ENCODE measurements at places on chromosomes 4 and X.

DNA sequence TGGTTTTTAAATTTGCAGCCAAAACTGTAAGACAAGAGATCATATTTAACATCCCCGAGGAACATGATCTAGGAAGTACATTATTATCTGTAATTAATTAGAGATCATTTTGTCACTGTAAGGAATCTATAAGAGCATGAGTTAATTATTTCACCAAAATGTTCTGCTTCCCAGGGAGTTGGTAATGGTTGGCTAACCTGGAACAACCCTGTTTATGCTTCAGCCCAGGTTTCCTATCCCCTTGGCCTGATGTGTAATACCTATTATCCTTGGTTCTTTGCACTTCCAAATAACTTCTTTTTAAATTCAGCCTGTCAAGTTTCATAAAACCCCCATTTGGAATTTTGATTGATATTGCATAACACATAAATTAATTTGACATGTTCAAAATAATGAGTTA, 6.4 kb upstream of the MTNR1A start:
- no peak for DNase-seq

DNA sequence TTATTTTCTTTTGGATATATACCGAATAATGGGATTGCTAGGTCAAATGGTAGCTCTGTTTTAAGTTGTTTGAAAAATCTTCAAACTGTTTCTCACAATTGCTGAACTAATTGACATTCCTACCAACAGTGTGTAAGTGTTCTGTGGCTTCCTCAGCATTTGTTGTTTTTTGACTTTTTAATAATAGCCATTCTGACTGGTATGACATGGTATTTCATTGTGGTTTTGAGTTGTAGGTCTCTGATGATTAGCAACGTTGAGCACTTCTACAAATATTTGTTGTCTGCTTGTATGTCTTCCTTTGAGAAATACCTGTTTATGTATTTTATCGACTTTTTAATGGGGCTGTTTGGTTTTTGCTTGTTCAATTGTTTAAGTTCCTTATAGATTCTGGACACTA, 680.1 kb upstream of the GRIA3 start:
- DNase-seq = no peak

- DNase-seq = no peak
Observed at GRCh38 chrX:24963823-24964222, 51.9 kb downstream of the ARX start.

- no peak for DNase-seq
Observed at GRCh38 chr4:44616621-44617020, 34.8 kb downstream of the YIPF7 start.

GRCh38 chr4:25913851-25914669, at the start of gene SMIM20:
TSS of gene SMIM20 (plus strand) at chr4:25914220. CDS start at chr4:25914314, 94 bp downstream.
- peak; percentile 85 for DNase-seq

DNA sequence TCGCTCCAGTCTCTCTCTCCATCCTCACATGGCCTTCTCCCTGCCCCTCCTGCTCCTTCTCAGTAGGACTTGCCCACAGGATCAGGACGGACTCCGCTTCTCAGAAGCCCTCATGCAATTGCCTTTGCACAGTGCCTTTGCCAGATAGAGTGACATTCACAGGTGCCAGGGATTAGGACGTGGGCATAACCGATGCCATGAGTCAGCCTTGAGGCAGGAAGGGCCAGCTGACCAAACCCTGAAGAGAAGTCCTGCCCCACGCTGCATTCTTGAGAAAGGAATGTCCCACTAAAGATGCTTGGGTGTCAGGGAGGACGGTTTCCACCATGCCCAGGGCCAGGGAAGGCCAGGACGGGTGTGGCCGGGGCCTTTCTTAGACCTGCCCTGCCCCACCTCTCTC, 6.6 kb upstream of the GRPEL1 start:
- no peak for DNase-seq

DNA sequence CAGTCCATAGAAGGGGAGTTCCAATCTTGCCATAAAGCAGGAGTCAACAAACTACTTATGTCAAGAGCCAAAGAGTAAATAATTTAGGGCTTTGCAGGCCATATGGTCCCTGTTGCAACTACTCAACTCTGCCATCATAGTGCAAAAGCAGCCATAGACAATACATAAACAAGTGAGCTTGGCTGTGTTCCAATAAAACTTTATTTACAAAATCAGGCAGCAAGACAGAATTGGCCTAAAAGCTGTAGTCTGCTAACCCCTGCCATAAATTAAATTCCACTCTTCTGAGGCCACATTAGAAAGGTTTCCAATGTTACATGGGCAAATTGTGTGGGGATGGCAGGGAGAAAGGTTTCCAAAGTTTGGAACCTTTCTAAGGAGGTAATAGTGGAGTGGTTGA, 14.7 kb downstream of the TRMT2B start:
- no peak for DNase-seq

DNA sequence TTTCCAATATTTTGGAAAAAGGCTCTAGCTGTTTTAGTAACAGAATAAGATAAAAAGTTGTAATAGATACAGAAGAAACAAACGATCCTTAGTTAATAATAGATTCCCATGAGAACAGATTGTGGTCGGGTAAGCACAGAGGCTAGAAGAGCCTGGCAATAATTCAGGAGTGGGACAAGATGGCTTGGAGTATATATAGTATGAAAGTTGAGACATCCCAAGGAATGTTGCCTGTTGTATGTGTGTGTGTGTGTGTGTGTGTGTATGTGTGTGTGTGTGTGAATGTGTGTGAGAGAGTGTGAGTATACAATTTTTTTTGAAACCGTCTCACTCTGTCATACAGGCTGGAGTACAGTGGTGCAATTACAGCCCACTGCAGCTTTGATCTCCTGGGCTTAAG, 150.7 kb downstream of the PDGFC start:
- no peak for DNase-seq

DNA sequence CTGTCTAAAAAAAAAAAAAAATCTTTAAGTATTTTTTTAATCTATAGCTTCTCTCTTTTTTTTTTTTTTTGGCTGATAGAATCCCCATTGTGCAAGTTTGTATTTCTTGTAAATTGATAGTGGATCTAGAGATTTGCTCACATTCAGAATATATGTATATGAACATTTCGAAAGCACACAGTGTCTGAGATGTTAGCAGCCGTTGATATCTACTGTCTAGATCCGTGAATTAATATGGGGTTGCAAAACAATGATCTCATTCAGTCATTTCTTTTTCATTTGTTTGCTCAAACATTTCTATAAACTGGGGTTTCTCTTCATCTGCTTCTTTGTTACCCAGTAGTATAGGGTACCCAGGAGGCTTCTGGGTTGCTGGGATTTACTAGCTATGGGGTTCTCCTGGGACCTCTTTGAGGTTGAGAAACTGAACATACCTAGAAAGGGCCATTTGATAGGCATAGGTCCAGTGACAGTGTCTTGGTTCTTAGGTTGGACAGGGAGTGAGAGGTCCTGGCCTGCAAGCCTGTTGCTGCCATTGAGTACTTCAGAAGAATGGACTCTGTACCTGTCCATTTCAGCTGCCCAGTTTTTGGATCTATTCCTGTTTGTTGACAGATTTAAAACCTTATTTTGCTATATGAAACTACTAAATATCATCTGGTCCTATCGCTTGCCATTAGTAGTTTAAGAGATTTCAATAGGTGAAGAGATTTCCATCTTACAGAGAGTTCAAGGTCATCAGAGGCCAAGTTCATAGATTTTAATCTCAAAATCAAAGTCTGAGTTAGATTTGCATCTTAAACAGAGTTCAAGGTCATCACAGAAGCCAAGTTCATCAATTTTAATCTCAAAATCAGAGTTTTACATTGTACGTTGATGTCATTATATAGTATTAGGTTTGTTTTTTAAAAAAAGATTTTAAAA, 50.8 kb downstream of the WWC2 start:
- no peak for DNase-seq

DNA sequence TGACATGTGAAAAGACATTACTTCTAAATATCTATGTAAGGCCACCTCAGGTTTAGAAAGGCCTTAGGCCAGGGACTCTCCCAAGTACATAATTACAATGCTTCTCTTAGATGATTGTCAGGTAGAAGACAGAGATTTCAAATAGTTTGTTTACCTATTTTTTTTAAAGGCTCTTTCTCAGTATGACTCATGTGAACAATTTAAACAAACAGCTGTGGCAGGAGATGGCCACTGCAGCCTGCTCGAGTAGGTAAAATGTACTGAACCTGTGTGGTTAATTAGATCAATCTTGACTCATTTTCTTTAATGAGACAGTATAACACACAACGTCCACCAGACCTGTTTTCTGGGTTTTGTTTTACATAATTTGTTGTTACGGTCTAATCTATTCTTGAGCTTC, 50.2 kb downstream of the LEF1 start:
- peak; percentile 49 for DNase-seq

DNA sequence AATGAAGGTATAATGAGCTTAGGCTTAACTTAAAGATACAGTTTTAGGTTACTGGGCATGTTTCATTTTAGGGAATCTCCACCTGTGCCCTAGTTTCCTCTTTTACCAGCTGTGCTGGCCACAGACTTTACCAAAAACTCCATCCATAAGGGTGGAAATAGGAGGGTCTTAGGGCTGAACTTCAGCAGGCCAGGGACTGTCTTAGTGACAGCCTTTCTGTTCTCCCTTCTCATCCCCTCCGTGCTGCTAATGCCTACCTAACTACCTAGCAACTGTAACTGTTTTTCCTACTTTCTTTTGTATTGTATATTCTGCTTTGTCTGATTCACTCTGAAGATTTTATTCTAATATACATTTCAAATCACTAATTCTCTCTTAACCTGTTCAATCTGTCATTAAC, 1375.3 kb downstream of the PCDH18 start:
- no peak for DNase-seq

DNA sequence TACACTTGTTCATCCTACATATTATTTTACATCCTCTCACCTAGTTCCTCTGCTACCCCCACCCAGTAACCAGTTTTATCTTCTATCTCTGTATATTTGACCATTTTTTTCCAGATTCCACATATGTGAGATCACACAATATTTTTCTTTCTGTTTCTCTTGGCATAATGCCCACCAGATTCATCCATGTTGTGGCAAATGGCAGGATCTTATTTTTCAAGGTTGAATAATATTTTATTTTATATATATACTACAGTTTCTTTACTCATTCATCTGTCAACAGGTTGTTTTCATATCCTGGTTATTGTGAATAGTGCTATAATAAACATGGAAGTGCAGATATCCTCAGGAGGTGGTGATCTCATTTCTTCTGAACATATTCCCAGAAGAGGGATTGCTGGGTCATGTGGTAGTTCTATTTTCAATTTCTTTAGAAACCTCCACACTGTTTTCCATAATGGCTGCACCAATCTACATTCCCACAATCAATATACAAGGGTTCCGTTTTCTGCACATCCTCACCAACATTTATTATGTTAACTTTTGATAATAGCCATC, 48.2 kb downstream of the THAP9 start:
- no peak for DNase-seq

GRCh38 chr4:1582227-1582626, 101.9 kb downstream of the FAM53A start:
- no peak for DNase-seq

DNA sequence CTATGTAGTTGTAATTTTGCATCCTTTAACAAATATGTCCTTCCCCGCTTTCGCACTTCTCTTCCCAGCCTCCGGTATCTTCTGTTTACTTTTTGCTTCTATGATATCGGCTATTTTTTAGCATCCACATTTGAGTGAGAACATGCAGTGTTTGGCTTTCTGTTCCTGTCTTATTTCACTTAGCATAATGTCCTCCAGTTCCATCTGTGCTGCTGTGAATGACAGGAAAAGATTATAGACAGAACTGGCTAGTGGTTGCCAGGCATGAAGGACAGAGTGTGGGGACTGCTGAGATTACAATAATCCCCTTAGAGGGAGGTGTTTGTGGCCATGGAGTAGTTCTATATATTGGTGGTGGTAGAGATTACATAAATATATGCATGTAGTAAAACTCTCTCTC, 588.6 kb downstream of the NLGN4X start:
- DNase-seq = no peak

- DNase-seq = no peak
Observed at GRCh38 chr4:3835527-3836405, 69.6 kb downstream of the ADRA2C start.

- no peak for DNase-seq
Observed at GRCh38 chr4:77073981-77074380, 1.8 kb downstream of the CCNI start.

- DNase-seq = peak; percentile 89
Observed at GRCh38 chrX:119690921-119691716, 1.8 kb downstream of the SEPTIN6 start.

GRCh38 chr4:64774626-64775025, 365.4 kb upstream of the TECRL start:
- DNase-seq = no peak

DNA sequence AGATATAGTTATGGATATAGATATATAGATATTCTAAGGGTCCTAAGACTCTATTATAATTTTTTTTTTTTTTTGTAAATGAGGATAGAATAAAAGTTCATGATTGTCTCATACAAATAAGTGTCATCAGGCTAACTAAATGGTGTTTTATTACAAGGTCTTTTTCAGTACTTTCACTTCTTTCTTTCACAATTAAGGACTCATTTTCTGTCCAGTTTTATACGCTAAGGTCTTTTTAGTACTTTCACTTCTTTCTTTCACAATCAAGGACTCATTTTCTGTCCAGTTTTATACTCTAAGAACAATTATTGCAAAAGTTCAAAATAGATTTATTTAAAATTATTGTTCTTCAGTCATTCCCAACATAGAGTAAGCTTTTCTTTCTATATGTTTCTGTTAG, 32.7 kb downstream of the RUFY3 start:
- DNase-seq = no peak

DNA sequence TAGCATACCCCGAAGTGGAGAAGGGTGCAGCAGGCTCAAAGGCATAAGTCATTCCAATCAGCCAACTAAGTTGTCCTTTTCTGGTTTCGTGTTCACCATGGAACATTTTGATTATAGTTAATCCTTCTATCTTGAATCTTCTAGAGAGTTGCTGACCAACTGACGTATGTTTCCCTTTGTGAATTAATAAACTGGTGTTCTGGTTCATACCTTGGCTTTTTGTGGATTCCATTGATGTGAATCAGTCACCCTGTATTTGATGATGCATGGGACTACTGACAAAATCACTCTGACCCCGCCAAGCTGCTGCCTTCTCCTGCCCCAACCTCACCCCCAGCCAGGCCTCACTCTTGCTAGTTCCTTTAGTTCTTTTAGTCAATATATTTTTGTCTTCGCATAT, 32.7 kb downstream of the F9 start:
- no peak for DNase-seq

DNA sequence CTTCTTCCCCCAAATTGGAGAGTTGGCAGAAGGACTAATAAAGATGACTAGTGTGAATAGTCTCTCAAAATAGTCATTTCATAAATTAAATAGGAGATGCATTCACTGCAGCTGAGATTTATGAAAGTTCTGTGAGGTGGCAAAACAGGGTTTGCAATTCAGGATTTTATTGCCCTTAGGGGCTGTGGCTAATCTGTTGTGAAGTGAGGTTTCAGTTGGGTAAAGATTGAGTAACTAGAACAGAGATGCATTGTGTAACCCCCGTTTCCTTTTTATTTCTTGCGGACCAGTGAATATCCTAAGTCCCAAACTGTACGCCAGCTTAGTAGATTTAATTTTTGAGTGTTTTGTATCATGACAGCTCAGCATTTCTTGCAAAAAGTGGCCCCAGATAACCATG, 16.2 kb upstream of the SCRG1 start:
- DNase-seq = no peak

GRCh38 chr4:123952530-123953274, 556.1 kb downstream of the SPRY1 start:
- no peak for DNase-seq
